ENCODE measurements at places on chromosomes 4 and X.

DNA sequence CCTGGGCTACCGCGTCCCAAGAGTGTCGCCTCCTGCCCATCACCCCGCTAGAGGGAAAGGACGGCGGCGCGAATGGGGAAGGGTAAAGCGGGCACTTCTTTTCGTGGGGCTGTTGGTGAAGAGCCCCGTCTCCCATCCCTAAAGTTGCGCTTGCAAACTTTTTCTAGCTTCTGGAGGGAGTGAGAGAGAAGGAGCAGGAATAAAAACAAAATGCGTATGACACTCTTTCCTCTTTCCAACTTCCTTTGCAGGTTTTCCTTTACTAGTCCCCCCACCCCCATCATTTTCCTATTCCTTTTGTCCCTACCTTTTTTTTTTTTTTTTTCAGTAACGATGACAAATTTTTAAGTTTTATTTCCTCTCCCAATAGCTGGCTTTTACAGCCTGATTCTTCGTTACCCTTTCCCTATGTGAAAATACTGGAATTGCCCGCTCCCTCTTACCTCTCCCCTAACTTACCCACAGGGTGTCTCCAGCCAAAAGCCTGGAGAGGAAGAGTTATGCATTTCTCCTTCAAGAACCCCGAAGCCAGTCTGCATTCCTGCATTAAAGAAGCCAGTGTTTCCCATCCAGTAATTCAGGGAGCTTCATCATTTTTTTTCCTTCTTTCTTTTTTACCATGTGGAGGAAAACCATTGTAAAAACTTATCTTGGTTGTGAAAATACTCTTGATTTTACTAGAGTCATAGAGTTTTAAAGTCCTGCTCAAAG is 613 bp upstream of the ARSJ start:
- DNase-seq = peak; percentile 61

GRCh38 chr4:76830964-76831703 is 66.8 kb downstream of the SOWAHB start:
- DNase-seq = peak; percentile 71

DNA sequence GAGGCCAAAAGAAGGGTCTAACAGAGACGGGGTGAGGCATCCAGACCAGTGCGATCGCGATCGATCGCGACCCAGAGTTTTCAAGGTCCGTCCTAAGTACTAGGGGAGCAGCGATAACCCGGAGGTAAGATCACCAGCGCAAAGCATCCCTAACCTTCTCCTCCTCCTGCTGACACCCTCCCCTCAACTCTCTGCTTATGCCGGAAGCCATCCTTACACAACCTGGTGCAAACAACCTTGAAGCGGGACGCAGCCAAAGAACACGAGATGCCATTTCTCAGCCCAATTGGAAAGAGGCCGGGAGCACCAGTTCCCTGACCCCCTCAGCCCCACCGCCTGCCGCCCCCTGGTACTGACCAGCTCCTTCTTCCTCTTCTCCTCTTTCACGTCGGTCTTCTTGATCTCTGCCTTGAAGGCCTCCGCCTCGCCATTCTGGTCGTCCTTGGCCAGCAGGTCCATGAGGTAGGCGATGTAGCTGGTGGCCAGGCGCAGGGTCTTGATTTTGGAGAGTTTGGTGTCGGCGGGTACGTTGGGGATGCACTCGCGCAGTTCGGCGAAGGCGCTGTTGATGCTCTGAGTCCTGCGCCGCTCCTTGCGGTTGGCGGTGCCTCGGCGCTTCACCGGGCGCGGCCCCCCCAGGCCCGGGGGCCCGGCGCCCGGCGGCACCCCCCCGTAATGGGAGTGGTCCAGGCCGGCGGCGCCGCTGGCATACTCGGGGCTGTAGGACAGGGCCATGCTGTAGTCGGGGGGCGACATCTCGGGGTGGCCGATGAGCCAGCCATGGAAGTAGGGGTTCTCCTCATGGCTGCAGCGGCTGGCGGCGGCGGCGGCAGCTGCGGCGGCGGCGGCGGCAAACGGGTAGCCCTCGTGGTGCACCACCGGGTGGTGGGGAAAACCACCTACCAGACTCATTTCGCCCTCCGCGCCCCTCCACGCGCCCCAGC is 1.4 kb downstream of the HAND2 start:
- DNase-seq = peak; percentile 81

- DNase-seq = peak; percentile 75
These were observed 472.6 kb upstream of the CPEB2 start for GRCh38 chr4:14529653-14530052.

- DNase-seq = peak; percentile 77
These were observed 3.6 kb downstream of the SMIM14 start for GRCh38 chr4:39635023-39635422.

DNA sequence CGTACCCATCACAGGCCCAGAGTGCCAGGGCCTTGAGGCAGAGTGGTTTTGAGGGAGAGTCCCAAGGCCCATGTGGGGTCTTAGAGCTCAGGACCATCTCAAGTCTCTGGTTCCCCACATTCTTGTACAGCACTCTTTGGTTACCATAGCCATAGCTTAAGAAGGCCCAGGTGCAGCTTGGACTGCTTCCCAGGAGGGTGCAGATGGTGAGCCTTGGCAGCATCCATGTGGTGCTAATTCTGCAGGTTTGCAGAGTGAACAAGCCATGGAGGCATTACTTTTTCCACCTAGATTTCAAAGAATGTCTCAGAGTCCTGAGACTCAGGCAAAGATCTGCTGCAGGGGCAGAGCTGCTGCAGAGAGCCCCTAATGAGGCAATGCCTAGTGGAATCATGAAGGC is 171.7 kb downstream of the STK32B start:
- DNase-seq = no peak

- no peak for DNase-seq
These were observed 17.6 kb downstream of the TMEM164 start for GRCh38 chrX:110020536-110020935.

- DNase-seq = no peak
These were observed 313.7 kb downstream of the ARHGAP24 start for GRCh38 chr4:85788604-85789003.

DNA sequence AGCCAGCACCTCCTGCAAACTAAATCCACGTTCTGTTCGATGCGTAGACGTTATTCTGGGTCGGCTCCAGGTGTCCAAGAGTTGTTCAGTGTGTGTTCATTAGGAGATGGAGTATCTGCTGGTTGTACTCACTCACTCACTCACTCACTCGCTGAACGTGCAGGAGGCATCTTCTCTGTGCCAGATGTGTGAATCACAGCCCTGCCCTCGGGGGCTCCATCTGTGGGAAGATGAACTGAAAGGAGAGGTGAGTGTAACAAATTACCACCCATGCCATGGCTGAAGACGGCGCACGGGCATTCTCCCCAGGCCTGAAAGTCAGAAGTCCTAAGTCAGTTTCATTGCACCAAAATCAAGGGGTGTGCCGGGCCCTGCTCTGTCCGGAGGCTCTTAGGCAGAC is 16.1 kb downstream of the NSG1 start:
- DNase-seq = no peak

DNA sequence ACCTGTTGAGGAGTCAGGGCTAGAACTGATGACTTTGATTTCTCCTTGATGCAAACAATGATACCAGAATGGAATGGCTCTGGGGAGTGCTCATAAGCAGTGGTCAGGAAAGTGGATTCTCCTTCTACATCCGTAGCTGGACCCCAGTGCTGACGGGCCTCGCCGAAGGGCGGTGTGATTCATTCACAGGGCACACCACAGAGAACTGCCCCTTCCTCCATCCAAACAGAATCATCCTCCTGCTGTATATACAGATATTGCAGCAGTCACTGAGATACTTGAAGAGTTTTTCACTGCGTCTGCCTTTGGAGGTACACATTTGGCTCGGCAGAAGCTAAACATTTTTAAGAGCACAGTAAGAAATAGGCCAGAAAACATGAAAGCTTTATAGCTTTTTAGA is 7.3 kb upstream of the DCTD start:
- DNase-seq = no peak

DNA sequence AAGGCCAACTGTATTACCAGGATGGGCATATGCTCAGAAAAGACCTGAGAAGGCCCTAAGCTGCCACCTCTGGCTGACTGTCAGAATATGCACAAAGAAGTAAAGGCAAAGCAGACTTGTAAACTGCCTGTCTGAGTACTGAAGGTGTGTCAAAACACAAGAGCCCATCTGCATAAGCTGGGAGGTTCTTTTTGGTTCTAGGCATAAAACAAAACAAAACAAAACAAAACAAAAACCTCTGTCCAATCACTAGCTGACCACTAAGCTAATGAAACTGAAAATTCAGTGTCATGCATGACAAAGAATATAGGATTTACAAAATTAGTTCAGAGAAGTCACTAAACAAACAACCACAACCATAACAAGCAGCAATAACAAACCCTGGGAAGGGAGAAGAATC is 20.6 kb downstream of the SH3D19 start:
- DNase-seq = peak; percentile 64

DNA sequence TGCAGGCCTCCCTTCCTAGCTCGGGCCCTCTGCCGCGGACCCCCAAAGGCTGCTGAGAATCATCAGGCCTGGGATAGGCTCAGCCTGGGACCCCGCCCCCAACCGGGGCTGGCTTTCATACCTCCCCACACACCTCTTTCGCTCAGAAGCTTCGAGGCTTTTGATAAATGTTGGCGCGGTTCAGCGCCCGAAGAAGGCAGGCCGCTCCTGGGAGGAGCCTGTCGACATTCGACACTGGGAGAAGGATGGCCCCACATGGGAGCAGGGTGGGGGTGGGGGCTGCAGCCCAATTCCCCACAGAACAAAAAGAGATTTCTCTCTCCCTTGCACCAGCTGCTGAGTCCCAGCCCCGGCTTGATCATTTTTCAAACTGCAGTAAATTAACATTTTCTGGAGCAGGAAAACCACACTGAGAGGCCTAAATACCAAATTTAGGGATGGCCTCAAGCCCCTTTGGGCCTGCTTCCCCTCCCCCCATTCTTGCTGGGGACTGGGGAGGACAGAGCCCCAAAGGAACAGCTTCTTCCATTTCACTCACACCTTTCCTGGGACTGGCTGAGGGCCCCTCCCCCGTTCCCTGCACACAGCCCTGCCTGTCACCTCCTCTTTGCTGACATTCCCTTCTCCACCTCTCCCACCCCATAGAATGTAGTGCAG is 112.9 kb upstream of the PJA1 start:
- DNase-seq = peak; percentile 76

DNA sequence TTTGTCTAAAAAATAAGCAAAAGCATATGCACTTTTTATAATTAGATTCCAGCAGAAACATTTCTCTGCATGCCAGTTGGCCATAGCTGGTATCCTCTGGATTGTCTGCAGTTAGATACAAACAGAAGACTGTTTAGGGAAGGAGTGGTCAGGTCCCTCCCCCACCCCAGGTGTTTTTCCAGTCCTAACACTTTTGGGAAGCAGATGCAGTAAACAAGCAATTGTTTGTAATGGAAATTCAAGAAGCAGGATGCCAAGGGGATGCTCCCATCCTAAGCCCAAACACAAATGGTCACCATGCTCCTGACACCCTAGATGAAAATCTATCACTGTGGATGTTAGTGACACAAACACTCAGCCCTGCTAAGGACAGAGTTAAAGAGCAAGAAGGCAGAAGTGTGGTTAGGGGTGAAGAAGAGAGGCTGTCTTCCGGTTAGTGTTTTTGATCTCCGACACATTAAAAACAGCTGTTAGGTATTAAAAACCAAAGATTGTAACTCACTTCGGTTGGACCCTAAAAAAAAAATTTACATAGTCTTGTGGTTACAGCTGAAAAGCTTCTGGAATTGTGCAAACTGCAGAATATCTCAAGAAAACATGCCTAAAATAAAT is 7.9 kb downstream of the LEF1 start:
- DNase-seq = peak; percentile 65

GRCh38 chrX:10190367-10190766 is 33.6 kb downstream of the CLCN4 start:
- DNase-seq = no peak

- no peak for DNase-seq
These were observed 126.8 kb upstream of the ENPP6 start for GRCh38 chr4:184344435-184344834.

GRCh38 chr4:20020056-20020455 is 231.6 kb upstream of the SLIT2 start:
- no peak for DNase-seq

DNA sequence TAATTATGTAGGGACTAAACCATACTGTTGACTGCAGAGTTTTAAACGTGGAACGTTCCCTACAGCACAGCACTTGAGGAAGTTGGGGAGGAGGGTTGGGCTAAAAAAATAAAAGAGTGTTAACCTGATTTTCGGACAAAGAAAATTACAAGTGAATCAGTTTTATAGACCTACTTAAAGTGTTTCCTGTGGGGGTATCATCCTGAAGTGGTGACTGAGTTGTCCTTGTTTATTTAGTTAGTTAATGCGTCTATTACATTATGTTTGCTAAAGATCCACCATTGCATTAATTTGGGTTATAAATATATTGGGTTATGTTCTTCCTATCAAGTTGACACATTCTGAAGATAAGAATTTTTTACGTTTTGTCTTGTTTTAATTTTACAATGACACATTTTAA is 14.7 kb downstream of the UNC5C start:
- DNase-seq = no peak

DNA sequence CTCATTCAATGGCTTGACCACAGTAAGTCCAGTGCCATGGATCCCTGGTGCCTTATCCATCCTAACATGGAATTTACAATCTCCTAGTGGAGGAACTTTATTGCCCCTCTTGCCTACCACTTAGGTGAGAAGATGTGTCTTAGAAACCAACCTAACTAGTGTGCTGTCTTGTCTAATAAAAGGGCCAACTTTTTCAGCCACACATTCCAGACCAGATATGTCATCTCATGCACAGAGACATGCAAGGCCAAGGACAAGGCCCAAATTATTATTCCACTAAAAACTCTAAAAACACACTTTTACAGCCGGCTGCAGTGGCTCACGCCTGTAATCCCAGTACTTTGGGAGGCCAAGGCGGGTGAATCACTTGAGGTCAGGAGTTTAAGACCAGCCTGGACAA is 10.6 kb upstream of the PRDX4 start:
- DNase-seq = no peak

DNA sequence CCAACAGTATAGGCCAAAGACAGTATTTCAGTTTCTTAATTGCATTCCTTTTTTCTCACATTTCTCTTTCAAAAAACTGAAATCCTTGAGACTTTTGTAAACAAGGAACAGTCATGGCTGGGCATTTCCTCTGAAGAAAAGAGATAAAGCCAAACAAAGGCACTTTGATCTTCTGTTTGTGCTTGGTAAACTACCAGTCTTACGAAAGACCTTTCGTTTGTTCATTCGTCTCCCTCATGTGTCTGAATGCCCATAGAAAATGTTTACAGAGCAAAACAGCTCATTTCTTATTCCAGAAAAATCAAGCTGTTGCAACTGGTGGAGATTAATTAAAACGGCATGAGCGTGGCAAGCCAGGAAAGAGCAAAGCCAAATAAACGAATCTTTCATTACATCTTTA is 178.0 kb downstream of the GASK1B start:
- DNase-seq = no peak

- no peak for DNase-seq
These were observed 8.6 kb downstream of the GPM6B start for GRCh38 chrX:13808293-13808692.

Measured in endodermal cell (in vitro differentiated cells).